ENCODE measurements at places on chromosomes 6 and 20. TPM values are rescaled to one million over a fixed set of nuclear protein-coding genes. Genes with fewer than 3 reads are reported as not detected.

MUC22 gene
- total RNA-seq: 0.06 TPM

BMP6 gene
- 0.29 TPM for total RNA-seq

PRR18 gene
- not detected for total RNA-seq

ADAM33 gene
- total RNA-seq: not detected

QRSL1 gene
- total RNA-seq: 6.9 TPM

MAK gene
- total RNA-seq: not detected

GJA10 gene
- not detected for total RNA-seq

DACT2 gene
- total RNA-seq: 1.2 TPM

MROH8 gene
- total RNA-seq: 0.43 TPM

ANKEF1 gene
- total RNA-seq: 4.0 TPM

THEMIS gene
- not detected for total RNA-seq

SMIM13 gene
- 8.6 TPM for total RNA-seq

SLC22A7 gene
- total RNA-seq: not detected

CCN2 gene
- 40.1 TPM for total RNA-seq

HLA-DRA gene
- not detected for total RNA-seq

LPA gene
- not detected for total RNA-seq

VIP gene
- not detected for total RNA-seq

DOK5 gene
- total RNA-seq: 1.9 TPM

PLCB1 gene
- 2.2 TPM for total RNA-seq

ESR1 gene
- not detected for total RNA-seq

REM1 gene
- not detected for total RNA-seq

RNF39 gene
- total RNA-seq: not detected

TPBG gene
- total RNA-seq: 25.7 TPM

RAET1L gene
- 3.1 TPM for total RNA-seq

RBPJL gene
- not detected for total RNA-seq

HRH3 gene
- not detected for total RNA-seq

TMEM170B gene
- total RNA-seq: 0.92 TPM

GABRR1 gene
- not detected for total RNA-seq

C6orf136 gene
- total RNA-seq: 10.5 TPM

SLC16A10 gene
- 0.63 TPM for total RNA-seq

C2 gene
- not detected for total RNA-seq

HACE1 gene
- total RNA-seq: 7.9 TPM

IL17F gene
- not detected for total RNA-seq

CLVS2 gene
- total RNA-seq: not detected

FOXC1 gene
- 18.6 TPM for total RNA-seq

COL9A1 gene
- total RNA-seq: not detected

GPX5 gene
- not detected for total RNA-seq

DST gene
- total RNA-seq: 97.7 TPM

PERP gene
- total RNA-seq: 68.0 TPM

L3MBTL1 gene
- total RNA-seq: 3.5 TPM

TP53RK gene
- 22.8 TPM for total RNA-seq

MDFI gene
- 48.5 TPM for total RNA-seq

FAM217A gene
- total RNA-seq: not detected

COL11A2 gene
- total RNA-seq: 0.07 TPM

KCNK15 gene
- total RNA-seq: not detected

TBXT gene
- not detected for total RNA-seq

PRDM13 gene
- total RNA-seq: not detected

SYNCRIP gene
- total RNA-seq: 95.1 TPM

HNF4A gene
- not detected for total RNA-seq

C20orf204 gene
- total RNA-seq: not detected

NKX2-4 gene
- not detected for total RNA-seq

PTK6 gene
- total RNA-seq: not detected

FOXS1 gene
- total RNA-seq: not detected

NRSN1 gene
- not detected for total RNA-seq

OGFRL1 gene
- 34.0 TPM for total RNA-seq

IMPG1 gene
- total RNA-seq: not detected

Measured in epithelial cell of proximal tubule (primary cell).